ENCODE measurements at places on chromosomes 4 and X.

- no peak for DNase-seq
Measured at GRCh38 chr4:174882317-174882992, 35.7 kb upstream of the ADAM29 start.

- DNase-seq: no peak
Measured at GRCh38 chr4:77082886-77083608, 7.3 kb upstream of the CCNI start.

GRCh38 chr4:56128213-56128612 is 179.5 kb downstream of the CEP135 start:
- no peak for DNase-seq

GRCh38 chr4:24999392-25000089 is 31.2 kb downstream of the LGI2 start:
- DNase-seq: no peak

GRCh38 chr4:74768857-74769525 is 25.3 kb downstream of the BTC start:
- DNase-seq: no peak

DNA sequence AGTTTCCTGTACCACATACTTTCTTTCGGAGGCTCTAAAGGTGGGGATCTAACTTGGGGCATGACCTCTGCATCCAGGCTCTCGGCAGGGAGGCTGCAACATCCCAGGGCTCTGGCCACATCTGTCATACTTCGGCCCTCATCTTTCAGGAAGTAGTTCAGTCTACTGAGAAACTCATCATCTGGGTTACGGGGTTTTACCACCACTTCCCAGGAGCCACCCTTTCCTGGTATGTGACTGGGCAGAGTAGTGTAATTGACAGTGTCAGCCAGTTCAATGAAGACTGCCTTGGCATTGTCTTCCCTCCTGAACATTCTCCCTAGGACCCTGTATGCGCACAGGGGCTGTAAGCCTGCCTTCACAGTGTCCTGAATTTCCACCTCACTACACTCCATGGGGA is 2.8 kb downstream of the PNMA5 start:
- DNase-seq: no peak

DNA sequence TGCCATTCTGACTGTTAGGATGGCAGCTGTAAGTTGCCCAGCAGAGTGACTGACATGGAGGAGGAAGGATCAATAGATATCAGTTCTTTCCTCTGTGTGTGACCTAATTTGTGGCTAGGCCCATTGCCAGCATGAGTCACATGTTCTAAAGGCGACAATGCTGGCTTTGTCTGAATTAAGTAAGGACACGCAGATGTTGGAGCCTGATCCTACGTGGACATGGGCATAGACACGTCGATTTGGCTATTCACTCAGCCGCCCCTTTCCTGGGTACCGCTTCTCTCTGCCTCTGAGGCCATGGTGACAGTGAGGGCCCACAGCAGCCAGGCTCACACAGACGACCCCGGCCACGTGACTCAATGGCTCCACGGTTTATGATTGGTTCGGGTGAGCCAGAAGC is 16.3 kb downstream of the PROM1 start:
- no peak for DNase-seq

DNA sequence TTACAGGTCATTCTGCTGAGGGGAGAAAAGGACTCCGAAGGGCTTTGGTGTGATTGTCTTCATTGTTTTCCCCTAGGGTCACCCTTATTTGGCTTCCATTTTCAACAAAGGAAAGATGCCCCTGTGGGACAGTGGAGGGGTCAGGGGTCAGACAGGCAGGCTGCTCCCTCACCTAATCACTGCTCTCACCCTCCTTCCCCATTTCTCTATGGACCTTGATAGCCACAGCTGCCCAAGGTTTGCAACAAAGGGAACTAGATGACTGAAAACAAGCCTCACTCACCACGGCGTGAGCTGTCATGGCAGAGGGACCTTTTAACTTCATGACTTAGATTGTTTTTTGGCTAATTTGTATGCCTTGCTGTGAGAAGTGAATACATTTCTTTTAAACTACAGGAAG is 40.7 kb downstream of the C4orf51 start:
- no peak for DNase-seq

DNA sequence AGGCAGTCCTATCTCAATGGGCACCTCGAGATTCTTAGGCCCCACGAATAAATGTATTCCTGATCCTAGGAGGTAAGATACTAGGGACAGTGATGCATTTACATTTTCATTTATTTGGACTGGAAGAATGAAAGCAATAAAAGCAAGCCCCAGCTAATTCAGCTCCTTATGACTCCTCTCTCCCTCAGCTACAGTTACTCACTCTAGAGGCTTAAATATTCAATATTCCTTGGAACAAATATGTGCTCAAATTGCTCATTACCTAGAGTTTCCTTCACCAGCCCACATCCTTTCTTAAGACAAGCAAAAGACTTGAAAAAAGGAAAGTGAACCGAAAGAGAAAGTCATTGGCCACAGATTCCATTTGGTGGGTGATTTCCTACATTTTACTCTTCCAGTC is 13.9 kb downstream of the PAGE2 start:
- no peak for DNase-seq

GRCh38 chrX:40448793-40449192 is 132.0 kb upstream of the ATP6AP2 start:
- DNase-seq: no peak

GRCh38 chr4:146525754-146526153 is 4.0 kb upstream of the SLC10A7 start:
- DNase-seq: no peak

- DNase-seq: no peak
Measured at GRCh38 chrX:100418556-100418955, 8.5 kb upstream of the PCDH19 start.

DNA sequence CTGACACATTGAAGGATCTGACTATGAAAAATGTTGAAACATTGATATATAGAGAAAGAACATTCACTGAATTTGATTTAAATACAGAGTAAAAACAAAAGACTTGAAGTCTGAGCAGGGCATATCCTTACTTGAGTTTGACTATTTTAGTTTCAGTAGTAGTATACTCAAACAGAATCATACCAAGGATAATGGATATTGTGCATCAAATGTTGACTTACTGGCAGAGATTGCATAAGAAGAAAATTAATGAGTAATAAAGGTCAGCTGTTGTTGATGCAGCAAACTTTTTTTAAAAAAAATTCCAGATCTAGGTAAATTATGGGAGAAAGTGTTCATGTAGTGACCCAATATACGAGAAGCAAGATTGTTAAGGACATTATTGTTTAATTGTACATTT is 94.5 kb upstream of the APOOL start:
- DNase-seq: no peak

- DNase-seq: no peak
Measured at GRCh38 chr4:187016101-187016500, 292.4 kb upstream of the FAT1 start.

DNA sequence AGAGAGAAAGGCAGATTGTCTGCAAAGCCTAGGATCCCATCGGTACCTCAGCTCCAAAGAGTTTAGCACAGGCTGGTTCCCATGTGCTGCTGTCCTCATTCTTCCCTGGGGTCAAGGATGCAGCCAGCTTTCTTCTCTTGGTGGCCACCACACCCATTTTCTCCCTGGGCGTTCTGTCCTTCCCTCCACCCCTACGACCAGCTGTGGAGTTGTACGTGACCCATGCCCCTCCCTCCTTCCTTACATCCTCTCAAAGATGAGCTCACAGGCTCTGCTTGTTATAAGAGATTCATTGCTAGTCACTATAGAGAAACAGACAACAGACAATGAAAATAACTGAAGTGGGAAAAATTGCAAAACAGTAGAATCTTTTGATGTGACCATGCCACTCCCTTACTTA is 74.0 kb upstream of the KLF3 start:
- DNase-seq: no peak

GRCh38 chr4:21921526-21922180 is 26.9 kb downstream of the KCNIP4 start:
- no peak for DNase-seq

DNA sequence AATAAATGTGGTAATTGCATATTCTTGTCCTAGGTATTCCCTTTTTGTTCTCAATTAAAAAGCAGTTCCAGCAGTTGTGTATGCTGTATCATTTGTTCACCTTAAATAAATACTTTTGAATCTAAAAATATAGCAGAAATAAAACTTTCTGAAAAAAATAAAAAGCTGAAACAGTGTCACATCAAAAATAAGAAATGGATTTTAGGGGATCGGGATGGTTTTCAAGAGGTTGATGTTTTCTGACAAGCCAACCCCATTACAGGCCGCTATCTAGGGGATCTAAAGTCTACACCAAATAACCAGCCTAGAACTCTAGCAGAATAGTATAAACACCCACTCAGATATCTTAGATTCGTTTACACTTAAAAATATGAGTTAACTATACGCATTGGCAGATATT is 95.4 kb upstream of the MAML3 start:
- DNase-seq: no peak

DNA sequence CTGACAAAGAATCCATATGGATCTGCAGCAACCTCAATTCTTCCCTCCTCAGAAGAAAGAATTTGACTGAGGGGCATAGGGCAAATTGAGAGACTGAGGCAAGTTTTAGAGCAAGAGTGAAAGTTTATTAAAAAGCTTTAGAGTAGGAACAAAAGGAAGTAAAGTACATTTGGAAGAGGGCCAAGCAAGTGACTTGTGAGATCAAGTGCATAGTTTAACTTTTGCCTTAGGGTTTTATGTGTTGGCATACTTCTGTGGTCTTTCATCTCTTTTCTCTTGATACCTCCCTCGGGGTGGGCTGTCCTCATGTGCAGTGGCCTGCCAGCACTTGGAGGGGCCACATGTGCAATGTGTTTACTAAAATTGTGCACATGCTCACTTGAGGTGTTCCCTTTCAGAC is 98.0 kb upstream of the MAGEB16 start:
- DNase-seq: no peak

- no peak for DNase-seq
Measured at GRCh38 chrX:13194291-13195103, 125.4 kb downstream of the ATXN3L start.

DNA sequence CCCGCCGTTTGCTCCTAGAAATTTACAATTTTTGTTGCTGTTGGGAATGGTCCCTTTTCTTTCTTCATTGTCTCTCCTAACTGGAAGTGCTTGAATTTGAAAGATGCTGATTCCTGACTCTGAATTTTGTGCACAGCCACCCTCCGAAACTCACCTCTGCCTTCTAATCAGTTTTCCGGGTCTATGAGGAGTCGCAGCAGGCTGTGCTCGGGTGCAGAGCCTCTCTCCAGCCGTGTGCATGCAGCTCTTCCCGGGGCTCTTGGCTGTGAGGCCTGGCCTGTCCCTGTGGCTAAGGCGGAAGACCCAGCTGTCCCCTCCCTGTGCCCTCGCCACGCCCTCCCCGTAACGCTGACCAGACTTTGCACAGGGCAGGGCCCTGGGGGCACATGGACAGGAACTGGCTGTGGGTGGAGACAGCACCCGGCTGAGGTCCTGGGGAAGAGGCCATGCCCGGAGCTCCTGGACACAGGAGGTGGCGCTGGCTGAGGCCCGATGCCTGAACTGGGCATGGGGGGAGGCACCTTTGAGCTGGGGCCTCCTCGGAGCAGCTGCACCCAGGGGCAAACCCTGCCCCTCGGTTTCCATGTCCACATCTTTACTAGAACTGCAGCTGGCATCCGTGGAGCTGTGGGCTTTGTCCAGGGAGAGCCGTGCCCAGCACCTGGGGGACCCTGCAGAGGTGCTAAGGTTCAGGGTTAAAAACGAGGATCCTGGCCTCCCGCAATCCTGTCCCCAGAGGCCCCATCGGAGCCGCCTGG is 32.6 kb upstream of the SPON2 start:
- no peak for DNase-seq

- no peak for DNase-seq
Measured at GRCh38 chr4:56243107-56243506, 144.2 kb downstream of the AASDH start.

DNA sequence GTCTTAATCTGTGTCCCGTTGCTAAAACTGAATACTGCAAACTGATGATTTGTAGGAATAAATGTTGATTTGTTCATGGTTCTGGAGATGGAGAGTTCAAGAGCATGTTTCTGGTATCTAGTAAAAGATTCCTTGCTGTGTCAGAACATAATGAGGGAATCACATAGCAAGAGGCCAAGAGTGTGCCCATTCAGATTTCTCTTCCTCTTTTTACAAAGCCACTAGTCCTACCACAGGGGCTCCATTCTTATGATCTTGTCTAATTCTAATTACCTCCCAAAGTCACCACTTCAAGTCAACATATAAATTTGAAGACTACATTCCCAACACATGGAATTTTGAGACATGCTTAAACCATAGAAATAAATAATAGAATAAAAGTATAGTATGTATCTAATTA is 608.8 kb upstream of the EPHA5 start:
- no peak for DNase-seq

GRCh38 chrX:43753637-43754036 is 97.5 kb downstream of the MAOA start:
- DNase-seq: no peak

DNA sequence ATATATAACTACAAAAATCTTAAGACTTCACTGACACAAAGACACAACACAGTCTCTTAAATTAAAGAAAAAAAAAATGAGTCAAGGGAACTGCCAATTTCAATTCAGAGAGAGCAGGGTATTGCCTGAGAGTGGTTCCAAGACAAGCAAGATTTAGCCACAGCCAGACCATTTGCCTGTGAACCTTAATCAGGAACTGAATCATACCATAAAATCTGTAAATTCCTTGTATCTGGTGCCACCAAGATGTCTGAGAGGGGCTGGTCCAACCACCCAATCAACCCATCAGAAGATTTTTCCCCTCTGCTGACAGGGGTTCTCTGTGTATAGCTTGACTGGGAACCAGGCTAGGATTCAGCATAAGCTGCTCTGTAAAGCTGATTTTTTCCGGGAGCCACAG is 159.2 kb downstream of the CPEB2 start:
- no peak for DNase-seq

DNA sequence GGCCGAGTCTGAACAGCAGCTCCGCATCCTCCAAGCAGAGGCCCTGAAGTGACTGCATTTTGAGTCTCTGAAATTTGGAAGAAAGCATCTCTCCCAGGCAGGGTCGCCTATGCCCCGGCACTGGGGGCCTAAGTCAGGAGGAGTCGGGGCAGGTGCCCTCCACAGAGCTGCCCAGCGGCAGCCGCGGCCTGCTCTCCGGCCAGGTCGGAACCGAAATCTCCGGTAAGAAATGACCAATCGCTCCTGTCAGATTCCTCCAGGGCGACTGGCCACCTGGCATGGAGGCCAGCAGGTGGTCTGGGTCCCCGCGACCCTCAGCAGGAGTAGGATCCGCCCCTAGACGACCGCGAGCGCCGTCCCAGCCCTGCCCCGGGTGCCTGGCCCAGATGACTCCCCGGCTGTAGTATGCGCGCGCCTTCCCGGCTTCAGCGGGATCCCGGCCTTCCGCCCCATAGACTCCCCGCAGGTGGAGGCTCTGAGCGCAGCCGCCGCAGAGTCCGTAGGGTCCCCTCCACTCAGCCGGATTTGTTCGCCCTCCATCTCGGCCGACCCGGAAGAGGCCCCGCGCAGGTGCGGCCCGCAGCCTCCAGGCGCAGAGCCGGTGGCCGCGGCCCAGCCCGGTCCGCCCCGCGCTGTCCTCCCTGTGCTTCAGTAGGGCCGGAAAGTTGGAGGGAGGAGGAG is 1.5 kb downstream of the NKX1-1 start:
- DNase-seq: no peak

DNA sequence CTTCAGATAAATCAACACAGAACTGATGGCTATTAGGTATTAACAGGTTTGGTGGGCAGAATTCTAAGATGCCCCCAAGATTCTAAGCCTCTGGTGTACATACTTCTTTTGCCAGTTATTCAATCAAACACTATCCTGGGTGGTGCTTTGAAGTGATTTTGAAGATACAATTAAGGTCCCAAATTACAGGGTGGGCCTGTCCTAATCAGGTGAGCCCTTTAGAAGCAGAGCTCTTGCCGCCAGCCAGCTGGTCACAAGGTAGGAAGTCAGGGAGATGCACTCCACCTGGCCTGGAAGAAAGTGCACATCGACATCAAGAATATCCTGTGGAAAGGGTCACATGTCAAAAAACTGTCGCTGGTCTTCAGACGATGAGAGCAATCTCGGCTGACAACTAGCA is 29.5 kb downstream of the ASB9 start:
- no peak for DNase-seq
